ENCODE measurements at places on chromosomes 5 and 9. TPM values are rescaled to one million over a fixed set of nuclear protein-coding genes. Genes with fewer than 3 reads are reported as not detected.
A peak's percentile ranks its signal among the peaks of the same experiment; 100 is the strongest.

- no peak for DNase-seq
Observed at GRCh38 chr5:164048359-164048926, 543.0 kb downstream of the MAT2B start.

- DNase-seq, result no peak
Observed at GRCh38 chr5:148541054-148541835, 113.1 kb downstream of the HTR4 start.

- no peak for DNase-seq
Observed at GRCh38 chr5:109630093-109630492, 59.6 kb upstream of the MAN2A1 start.

- no peak for DNase-seq
Observed at GRCh38 chr5:34957857-34958690, 28.7 kb downstream of the DNAJC21 start.

GRCh38 chr9:128689820-128690683, 1.0 kb downstream of the SET start:
- DNase-seq, result peak; percentile 39

GRCh38 chr5:3599226-3600105, 3.8 kb downstream of the IRX1 start:
- DNase-seq, result no peak

GRCh38 chr5:112586596-112587062, 151.1 kb upstream of the APC start:
- no peak for DNase-seq

DNA sequence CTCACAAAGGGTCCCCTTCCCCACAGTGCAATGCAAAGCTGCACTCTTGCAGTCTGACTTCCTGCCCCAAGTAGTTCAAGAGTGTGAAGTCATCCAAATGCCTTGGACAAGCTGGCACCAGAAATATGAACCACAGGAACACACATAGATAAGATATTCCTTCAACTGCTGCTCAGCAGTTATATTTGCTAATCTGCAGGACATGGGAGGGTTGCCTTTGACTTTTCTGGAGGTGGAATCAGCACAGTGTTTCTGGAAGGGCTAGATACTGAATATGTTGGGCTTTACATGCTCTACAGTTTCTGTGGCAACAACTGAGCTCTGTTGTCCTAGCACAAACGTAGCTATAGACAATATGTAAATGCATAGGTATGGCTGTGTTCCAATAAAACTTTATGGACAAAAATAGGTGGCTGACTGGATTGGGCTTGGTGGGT, 96.7 kb upstream of the PCA3 start:
- no peak for DNase-seq

DNA sequence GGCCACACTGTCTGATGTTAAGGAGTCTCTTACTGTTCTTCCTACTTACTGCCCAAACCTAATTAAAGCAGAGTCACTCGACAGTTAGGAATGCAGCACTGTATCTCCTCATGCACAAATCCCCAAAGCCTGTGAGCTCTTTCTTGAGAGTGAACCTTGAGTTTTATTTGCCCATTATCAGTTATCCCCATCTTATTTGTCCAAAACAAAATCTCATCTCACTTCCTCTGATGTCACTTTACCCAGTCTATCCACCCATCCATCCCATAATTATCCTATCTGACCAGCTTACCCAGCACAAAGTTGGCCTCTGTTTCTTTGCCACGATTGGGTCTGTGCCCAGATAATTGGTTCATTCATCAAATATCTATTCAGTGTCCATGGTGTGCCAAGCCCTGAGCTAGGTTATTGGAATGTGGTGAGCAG, 250.8 kb downstream of the SLIT3 start:
- DNase-seq, result no peak

DNA sequence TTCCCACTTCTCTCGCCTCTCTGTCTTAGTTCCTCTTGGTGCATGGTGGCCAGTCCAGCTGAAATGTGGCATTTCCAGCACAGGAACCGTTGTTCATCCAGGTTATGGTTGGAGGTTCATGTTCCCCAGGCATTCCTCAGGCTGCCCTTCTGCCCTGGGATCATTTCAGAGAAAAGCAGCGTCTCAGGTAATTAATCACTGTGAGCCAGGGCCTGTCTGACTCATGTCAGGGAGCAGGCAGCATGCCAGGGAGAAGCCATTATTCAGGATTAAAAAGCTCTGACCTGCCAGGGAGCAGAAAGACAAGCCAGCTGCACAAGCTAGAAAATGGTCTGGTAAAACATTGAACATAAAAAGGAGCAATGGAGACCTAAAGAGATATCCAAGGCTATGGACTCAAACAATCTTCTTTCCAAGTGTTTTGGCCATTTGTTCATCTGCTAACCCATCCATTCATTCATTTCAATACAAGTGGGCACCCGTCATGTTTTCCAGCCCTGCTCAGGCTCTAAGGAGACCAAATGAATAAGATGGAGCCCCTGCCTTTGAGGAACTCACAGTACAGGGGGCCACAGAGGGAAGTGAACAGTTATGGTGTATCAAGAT, 241.4 kb downstream of the DRD1 start:
- no peak for DNase-seq

DNA sequence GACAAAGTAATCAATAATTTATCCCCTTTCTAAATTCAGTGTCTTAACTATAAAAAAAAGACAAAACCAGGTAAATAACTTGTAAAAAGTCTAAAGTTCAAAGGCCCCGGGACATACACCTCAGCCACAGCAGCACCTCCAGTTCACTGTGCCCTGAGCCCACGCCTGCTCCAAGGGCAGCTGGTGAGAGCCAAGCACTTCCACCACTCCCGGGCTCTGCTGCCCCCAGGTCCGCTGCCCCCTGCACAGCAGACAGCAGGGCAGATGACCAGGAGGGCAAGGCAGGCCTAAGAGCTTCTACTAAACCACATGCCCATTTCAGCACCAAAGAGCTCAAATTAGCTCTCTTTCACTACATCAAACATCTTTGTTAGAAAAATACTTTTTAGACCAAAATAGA, 91.9 kb downstream of the CAMSAP1 start:
- DNase-seq, result peak; percentile 30

GRCh38 chr5:50745221-50745910, 78.9 kb downstream of the PARP8 start:
- DNase-seq, result no peak

DNA sequence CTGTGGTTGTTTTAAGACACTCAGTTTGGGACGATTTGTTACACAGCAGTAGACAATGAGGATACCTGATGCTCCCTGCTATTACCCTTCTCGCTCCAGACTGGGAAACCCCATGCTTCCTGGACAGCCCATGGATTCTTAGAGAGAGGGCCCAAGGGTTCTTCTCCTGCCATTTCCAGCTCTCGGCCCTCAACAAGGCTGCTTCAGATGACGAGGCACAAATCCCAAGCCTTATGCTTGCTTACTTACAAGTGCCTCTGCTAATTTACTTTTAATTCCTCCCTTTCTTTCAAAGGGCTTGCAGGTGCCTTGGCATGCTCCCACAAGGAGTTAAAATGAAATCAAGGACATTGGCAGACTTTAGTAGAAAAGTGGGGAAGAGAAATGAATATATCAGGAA, 79.4 kb downstream of the GADD45G start:
- no peak for DNase-seq

DNA sequence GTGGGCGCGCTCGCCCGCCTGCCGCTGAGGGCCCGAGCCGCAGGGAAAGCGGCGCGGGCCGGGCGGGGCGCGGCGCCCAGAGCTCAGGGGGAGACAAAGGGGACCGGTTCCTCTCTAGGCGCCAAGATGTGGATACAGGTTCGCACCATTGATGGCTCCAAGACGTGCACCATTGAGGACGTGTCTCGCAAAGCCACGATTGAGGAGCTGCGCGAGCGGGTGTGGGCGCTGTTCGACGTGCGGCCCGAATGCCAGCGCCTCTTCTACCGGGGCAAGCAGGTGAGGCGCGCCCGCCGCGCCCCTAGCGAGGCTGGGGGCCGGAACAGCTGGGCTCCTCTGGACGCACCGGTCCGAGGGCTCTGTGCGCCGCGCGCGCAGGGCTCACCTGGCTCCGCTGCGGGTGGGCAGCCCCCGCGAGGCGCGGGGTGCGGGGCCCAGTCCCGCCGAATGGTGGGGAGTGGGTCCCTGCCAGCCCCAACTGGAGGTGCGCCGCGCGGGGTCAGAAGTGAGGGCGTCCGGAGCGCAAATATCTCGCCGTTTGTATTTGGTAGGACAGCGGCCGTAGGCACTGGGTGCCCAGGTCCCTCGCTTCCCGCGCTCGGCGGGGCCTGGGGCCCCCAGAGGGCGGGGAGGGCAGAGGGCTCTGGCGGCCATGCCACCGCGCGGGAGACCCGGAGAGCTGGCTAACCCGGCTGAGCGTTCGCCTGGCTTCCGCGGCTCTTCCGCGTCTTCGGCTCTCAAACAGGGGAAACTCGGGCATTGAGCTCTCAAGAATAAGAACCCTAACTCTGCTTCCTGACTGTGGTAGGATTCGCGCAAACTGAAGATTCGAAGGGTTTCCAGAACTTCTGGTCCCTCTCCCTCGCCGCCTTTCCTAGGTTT, 607 bp downstream of the UHRF2 start:
- no peak for DNase-seq

DNA sequence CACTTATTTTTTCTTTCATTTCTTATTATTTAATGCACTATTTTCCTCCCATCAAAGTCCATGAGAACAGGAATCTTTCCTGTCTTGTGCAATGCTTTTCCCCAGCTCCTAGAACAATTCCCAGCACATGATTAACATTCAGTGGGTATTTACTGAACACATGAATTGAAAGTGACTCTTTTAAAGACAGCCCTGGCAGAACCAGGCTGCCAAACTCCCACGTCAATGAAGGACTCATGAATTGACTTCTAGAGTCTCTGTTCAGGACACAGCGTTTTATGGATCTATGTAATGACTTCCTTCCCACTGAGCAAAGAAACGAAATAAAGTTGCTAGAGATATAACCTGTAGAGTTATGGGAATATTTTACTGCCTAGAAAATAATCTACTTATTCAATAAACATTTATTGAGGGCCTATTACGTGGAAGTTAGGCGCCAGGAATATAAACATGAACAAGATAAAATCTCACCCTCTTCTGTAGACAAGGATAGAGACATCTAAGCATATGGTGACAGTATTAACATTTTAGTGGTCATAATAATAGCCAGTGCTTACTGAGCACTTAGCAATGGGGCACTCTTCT, 485.9 kb upstream of the KLF4 start:
- DNase-seq, result peak; percentile 41

DNA sequence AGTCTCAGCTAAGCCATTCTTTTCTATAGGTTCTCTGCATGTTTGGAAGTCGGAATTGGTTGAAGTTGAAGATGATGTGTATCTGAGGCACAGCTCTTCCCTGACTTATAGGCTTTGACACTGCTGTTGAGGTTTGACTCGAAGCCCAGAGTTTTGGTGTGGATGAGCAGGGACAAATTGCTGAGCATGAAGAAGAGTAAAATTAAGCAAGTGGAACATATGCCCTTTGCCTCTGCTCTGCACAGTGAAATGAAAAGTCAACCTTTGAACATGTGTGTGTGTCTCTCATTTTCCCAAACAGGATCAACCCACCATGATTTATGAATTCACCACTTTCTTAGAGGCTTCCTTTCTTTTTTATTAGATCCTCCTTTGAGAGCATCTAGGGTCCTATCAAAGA, 8.5 kb downstream of the HMHB1 start:
- DNase-seq, result no peak

GRCh38 chr5:56307714-56308333, 74.7 kb upstream of the ANKRD55 start:
- no peak for DNase-seq

- peak; percentile 33 for DNase-seq
Observed at GRCh38 chr9:135198144-135198543, 110.7 kb downstream of the OLFM1 start.

GRCh38 chr5:151627650-151628049, 36.5 kb upstream of the FAT2 start:
- DNase-seq, result no peak

DNA sequence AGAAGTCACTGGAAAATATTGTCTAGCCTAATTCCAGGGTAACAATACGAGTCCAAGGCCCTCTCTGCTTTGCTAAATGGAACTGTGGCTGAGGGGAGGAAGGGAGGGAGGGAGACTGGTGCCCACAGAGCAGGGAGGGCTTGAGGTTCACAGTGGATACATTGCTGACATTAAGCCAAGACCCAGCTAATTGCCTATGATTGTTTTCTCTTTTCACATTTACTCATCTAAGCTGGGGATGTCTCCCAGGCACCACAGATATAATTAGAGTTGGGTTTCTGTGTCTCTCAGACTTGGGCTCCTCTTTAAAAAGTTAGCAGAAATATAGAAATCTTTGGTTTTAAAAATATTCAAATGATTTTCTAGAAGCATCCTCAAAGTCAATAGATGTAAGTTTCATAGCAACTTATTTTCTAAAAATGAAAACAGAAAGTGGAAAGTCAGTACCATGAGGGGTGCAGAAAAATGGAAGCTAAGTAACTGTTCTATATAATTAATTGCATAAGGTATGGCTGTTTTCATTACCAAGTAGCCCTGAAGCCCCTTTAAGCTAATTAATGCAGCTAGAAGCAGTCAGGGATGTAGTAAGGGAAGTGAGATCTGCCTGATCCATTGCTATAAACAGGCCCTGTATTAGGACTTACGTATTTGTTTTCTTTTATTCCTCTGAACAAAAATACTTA, 259.8 kb downstream of the NDUFS4 start:
- no peak for DNase-seq

DNA sequence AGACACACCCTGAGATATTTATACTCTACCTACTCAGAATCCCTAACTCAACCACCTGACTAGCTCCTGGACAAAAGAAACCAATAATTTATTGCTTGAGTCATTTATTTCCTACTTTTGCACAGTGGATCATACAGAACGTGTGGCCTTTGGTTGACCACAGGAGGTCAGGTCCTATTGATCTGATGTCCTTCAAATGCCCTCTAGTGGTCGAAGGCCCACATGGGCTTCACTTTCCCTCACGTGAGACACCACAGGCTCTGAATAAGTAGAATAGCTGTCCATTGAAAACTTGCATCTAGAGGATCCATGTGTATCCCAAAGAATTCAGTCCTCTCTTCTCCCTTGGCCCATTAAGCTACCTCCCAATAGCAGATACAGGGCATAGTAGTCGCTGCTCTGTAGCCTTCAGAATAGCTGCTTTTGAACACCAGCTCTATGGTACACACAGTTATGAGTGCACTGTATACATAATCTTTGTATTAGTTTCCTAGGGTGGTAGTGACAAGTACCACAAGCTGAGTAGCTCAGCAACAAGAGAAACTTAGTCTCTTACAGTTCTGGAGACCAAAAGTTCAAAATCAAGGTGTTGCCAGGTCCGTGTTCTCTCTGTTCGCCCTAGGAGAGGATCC, 177.6 kb upstream of the SMARCA2 start:
- DNase-seq, result no peak

The RNF20 gene
- total RNA-seq, result 59.5 TPM

The SPATA31A3 gene
- not detected for total RNA-seq

The ZNF354B gene
- total RNA-seq, result 7.4 TPM

The IFNK gene
- total RNA-seq, result not detected

The ZMYND19 gene
- total RNA-seq, result 9.1 TPM

The MARVELD2 gene
- total RNA-seq, result 0.82 TPM

The PCDHGB3 gene
- total RNA-seq, result 5.5 TPM

The SLC6A18 gene
- not detected for total RNA-seq
